Natural killer cell treated with Interleukin-12 subunit alpha and Interleukin-12 subunit beta and Interleukin-15 and Interleukin-18, amount 100 ng/mL, for 72 hours (primary cell): ENCODE measurements at places on chromosomes 3 and 15. TPM values are rescaled to one million over a fixed set of nuclear protein-coding genes. Genes with fewer than 3 reads are reported as not detected.

Gene FETUB
- total RNA-seq: not detected

Gene HCLS1
- total RNA-seq: 252 TPM

Gene AMT
- 4.4 TPM for total RNA-seq

Gene RASGRP1
- total RNA-seq: 241 TPM

Gene GOLGA6A
- not detected for total RNA-seq

Gene PLA2G4F
- not detected for total RNA-seq

Gene KLHL6
- total RNA-seq: 16.9 TPM

Gene CCNB2
- total RNA-seq: 28.8 TPM
